Left forelimb (tissue), 1 donor: ENCODE measurements at places on chromosomes 2 and 18.

DNA sequence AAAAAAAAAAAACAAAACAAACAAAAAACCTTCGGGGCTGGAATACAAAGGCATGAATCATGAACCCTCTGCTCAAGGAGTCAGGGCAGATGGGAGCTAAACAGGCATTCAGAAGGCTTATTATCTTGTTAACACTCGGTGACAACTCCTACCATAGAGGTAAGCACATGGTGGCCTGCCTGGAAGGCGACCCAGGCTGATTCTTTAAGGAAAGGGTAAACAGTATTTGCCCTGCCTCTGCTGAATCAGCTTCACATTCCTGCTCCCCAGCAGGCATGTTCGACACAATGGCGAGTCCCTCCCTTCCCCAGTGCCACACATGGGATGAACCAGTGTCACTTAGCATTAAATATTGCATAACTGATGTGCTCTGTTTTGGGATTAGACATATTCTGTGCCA is 191.9 kb downstream of the ARL4C start:
- no peak for DNase-seq

- DNase-seq, result no peak
These were observed 6.0 kb upstream of the ROCK1 start for GRCh38 chr18:21117409-21118131.

GRCh38 chr2:112795774-112796173 is 11.5 kb upstream of the IL1A start:
- DNase-seq, result no peak

- DNase-seq, result no peak
These were observed 27.2 kb upstream of the RFX8 start for GRCh38 chr2:101502095-101502494.

- DNase-seq, result no peak
These were observed 131.4 kb upstream of the ITGB6 start for GRCh38 chr2:160331258-160332025.

DNA sequence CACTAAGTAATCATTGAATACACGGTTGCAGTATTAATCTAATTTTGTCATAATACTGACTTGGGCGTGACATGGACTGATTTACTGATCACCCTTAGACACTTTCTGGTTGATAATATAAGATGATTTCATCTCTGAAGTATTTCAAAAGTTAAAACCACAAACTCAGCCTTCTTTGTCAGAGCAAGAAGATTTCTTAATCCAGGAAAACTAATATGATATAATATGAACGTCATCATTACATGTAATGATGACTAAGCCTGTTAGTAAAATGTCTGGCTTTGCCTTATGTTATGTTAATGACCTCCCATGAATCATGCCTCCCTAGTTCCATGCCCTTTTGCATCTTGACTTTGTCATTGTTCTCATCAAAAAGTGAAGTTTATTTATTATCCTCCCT is 1325.0 kb upstream of the CDH2 start:
- DNase-seq, result no peak

GRCh38 chr2:8851811-8852560 is 14.6 kb upstream of the KIDINS220 start:
- no peak for DNase-seq

GRCh38 chr2:138504546-138505235 is 3.1 kb downstream of the SPOPL start:
- DNase-seq, result no peak

GRCh38 chr2:69529480-69529879 is 92.2 kb upstream of the NFU1 start:
- no peak for DNase-seq
